ENCODE measurements at places on chromosomes 7 and 10.
A peak's percentile ranks its signal among the peaks of the same experiment; 100 is the strongest.

DNA sequence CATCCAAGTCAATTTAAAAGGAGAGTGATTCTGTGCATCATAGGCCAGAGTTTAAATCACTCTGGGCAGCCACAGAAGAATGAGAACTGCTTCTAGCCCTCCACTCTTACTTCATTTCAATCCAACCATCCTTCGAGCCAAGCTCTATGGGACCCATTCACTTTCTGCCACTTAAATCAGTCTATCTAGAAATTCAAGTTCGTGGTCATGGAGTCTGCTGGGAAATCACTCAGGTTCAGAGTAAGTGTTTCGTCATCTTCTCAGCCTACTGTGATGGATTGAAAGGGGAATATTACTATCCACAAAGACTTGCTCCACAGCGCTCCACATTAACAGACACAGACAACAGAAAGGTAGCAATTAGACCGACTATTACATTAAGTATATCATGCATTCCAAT is 4.6 kb downstream of the DCLRE1C start:
- DNase-seq, result peak; percentile 54

GRCh38 chr10:112951359-112952281 is 1.6 kb downstream of the TCF7L2 start:
- DNase-seq, result peak; percentile 87

GRCh38 chr10:74488907-74489306 is 337.5 kb upstream of the KAT6B start:
- no peak for DNase-seq

- DNase-seq, result peak; percentile 57
These were observed 6.9 kb upstream of the MINDY4 start for GRCh38 chr7:30764030-30764975.

DNA sequence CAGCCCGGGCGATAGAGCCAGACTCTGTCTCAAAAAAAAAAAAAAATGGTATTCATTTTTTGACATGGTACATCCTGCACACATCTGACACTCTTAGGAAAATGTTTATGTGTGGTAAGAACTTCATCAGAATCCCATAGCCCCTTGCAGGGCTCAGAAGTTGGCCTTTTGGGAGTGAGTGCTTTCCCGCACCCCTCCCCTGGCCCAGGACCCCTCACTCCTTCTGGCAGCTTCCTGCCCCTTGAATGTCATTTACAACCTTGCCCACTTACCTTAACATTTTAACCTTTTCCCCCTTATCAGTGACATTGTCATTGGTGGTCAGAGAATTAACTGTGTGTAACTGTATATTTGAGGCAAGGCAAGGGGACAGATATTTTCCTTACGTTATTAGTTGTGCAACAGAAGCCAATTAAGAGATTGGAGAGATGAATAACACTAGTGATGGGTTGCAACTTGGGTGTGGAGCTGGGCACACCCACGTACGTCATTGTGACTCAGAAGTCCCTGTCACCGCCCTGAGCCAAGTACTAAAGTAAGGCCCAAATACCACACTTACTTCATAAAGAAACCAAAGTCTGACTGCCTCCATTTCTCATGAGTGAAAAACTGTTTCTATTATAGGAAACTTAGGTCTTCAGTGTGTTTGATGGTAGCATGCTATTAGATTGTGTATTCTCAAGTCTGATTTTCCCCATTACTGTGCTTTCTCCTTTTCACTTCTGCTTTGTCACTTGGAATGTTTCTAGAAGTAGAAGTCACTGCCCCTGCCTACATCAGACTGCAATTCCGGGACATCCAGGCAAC is 31.6 kb downstream of the OGDH start:
- DNase-seq, result peak; percentile 85

DNA sequence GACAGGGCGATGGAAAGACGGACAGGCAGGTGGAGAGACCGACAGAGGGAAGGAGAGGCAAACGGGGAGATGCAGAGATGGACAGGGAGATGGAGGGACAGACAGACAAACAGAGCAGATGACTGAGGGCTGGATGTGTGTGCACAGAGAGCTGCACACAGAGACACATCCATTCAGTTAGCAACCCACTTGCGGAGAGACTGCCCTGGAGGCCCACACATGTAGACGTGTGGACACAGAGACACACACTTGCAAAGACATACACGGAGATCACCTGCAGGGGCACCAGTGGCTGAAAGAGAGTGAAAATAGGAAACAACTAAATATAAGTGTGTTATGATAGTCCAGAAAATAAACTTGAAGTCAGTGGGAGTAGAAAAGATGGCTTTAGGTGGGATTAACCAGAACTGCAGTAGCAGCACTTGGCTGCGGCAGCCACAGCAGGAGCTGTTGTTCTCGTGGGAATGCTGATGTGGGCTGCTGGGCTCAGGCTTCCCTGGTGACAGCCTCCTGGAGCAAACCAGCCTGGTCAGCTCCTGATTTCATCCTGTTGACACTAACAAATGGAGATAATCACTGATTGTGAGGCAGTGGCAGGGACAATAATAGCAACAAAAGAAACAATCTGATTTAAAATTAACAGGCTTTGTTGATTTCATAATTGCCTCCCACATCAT is 134.1 kb downstream of the CCNY start:
- no peak for DNase-seq

DNA sequence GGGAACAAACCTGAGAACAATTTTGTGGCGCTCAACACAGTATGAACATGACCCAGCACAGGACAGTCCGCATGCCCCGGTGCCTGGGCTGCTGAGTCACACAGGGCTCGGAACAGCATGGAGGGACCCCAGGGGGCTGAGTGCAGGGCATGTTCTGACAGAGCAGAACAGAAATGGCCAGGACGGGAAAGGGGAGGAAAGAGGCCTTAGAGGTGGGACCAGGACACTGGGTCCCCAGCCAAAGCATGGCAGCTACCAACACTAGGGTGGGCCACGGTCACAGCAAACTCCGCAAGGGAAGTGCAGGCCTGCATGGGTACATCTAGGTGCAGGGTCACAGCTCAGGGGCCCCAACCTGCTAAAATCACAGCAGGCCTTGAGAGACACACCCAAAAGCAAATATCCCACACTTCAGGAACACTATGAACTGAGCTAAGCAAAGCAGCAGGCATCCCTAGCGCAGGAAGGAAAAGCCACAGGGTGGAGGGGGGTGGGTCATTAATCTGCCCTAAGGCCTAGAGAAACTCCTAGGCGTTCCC is 5.6 kb downstream of the IMPDH1 start:
- DNase-seq, result no peak

DNA sequence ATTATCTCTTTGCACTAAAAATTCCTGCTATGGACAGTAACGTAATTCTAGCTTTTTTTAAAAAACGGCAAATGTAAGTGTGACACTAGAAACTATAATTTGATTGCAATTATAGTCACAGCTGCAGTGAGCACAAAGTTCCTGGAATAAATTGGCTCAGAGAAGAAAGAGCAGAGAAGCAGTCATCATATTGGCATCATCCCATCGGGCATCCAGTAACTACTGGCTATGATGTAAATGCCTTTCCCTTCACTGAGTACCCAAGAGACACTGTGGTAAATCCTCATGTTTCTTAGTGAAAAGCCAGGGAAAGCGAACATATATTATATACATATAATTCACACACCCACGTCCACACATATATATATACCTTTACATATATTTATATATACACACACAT is 43.6 kb downstream of the PIP4K2A start:
- no peak for DNase-seq

- DNase-seq, result no peak
These were observed 9.3 kb downstream of the CASP7 start for GRCh38 chr10:113689057-113689456.

DNA sequence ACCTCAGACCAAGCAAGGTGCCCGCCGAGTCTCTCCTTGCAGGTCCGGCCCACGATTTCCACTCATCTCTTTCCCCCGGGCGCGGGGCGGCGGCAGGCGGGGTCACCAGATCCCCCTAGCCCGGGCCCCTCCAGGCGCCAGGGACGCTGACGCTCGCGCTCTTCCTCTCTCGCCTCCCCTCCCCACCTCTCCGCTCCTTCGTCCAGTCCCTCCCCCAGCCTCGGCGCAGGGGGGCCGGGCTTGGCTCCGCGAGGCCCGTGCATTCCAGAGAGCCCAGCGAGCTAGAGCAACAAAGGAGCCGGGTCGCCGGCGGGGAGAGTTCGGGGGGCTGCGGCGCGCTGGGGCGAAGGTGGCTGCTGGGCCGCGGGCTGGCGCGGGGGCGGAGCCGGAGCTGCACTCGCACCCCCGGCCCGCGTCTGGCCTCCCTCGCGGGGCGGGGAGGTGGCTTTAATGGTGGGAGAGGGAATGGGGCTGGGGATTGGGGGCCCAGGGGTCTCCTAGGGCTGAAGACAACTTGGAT is at the start of gene SMO:
TSS of gene SMO (plus strand) at position 262 of the 520 bp plus-strand sequence. CDS start 519 bp downstream, outside the sequence.
- DNase-seq, result peak; percentile 28

GRCh38 chr7:135884495-135885232 is 92.5 kb downstream of the MTPN start:
- no peak for DNase-seq

GRCh38 chr7:40133561-40134427 is 628 bp downstream of the MPLKIP start:
- DNase-seq, result peak; percentile 35

DNA sequence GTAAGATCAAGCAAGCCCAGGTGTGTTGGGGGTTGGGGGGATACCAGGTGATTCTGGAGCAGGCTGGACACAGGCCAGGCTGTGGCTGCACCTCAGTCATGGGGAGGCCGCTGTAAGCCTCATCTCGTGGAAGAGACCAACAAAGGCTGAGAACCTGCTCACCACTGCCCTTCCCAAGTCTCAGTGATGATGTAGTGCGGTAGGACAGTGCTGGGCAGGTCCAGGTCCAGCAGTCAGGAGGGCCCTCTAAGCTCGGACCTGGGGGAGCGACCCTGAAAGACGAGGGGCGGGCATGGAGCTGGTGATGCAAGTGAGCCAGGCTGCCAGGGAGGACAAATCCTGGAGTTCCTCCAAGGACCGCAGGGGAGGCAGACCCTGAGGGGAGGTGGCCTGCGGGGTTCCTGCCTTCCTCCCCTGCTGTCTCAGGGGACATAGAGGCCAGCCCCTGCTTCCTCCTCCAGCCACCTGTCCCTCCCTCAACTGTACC is 3.3 kb upstream of the PWWP2B start:
- DNase-seq, result no peak

DNA sequence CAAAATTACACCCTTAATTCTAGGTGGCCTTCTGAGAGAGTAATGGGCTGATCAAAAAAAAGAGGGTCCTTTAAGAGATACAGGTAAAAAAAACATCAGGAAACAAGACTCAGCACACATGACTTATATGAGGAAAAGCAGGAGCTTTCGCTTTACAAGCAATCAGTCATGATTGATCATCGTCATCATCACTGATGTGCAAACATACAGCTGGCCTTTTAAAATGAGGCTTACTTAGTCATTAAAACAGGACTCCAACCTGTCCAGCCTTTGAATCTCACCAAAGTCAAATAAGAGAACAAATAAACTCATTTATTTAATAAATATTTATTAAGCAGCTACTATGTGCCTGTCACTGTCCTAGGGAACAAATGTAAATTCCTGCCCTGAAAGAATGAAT is 255.3 kb downstream of the SKAP2 start:
- no peak for DNase-seq

Data from iris pigment epithelial cell (primary cell).